Peyer's patch (tissue), 4 donors: ENCODE measurements at places on chromosomes 5 and 9.
A peak's percentile ranks its signal among the peaks of the same experiment; 100 is the strongest.

DNA sequence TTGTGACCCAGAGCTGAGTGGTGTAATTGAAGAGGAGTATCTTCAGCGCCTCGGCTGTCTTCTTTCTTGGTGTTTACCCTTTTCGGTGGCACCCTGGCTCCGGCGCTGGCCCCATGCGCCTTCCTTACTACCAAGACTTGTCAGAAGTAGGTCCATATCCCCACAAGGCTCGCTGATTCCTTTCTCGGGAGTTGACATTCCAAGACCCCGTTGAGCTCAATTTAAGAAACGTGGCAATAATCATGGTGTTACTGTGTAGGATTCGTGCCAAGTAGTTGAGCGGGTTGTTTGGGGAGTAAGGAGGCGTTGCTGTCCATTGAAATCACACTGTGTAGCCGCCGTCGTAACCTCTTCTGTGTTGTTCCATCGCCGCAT is 795 bp downstream of the NDUFAF2 start:
- DNase-seq = peak; percentile 46

DNA sequence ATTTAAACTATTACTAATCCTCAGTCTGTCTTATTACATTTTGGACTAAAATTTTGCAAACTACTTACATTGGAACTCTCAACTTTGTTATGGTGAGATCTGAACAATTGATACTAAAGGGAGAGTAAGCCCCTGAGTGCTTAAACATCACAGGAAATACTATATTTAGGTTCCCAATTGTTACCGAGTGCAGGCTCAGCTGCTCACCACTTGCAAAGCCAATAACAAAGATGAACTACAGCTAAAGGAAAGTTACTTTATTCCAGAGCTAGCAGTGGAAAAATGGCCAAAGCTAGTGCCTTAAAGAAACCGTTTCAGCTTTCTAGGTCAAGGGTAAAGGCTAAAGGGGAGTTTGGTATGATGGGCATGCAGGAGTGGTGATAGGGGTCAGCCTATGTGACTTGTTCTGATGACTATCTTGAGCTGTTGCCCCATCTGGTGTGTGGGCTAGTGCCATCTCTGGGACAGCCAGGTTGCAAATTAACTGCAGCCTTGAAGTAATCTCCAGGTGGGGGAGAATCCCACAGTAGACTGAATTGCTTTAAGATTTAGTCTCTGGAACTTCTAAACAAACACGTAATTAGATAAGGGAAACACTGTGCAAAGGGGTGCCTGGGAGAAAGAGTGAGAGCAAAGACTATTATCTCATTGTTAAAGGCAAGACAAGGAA is 7.8 kb upstream of the NDUFB6 start:
- DNase-seq = no peak

GRCh38 chr5:32928761-32929160 is 217.6 kb downstream of the NPR3 start:
- DNase-seq = no peak

DNA sequence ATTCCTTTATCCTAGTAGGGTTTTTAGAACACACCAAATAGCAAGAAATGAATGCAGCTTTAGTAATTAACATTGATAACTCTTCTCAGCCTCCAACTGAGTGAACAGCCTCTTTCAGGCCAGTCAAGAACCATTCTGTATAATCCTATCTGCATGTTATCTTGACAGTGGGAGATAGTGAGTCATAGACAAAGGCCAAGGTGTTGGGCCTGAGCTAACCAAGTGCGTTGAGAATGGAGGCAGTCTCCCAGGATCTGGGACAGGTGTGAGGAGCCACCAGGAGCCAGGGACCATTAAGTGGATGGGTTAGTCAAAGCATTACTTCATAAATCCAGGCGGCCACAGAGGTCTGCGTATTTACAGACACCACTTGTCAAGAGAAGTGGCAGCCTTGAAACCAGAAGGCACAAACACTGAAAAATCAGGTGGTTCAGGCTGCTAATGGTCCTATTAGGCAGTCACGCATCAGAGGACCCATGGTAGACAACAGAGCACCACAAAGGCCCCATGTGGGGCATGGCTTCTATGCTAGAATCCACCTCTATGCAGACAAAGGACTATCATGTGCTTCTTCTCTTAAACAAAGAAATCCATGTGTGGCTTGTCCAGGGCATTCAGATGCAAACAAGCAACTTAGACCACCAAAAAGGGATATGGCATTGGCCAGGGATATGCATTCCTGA is 409.7 kb upstream of the PIK3R1 start:
- no peak for DNase-seq

DNA sequence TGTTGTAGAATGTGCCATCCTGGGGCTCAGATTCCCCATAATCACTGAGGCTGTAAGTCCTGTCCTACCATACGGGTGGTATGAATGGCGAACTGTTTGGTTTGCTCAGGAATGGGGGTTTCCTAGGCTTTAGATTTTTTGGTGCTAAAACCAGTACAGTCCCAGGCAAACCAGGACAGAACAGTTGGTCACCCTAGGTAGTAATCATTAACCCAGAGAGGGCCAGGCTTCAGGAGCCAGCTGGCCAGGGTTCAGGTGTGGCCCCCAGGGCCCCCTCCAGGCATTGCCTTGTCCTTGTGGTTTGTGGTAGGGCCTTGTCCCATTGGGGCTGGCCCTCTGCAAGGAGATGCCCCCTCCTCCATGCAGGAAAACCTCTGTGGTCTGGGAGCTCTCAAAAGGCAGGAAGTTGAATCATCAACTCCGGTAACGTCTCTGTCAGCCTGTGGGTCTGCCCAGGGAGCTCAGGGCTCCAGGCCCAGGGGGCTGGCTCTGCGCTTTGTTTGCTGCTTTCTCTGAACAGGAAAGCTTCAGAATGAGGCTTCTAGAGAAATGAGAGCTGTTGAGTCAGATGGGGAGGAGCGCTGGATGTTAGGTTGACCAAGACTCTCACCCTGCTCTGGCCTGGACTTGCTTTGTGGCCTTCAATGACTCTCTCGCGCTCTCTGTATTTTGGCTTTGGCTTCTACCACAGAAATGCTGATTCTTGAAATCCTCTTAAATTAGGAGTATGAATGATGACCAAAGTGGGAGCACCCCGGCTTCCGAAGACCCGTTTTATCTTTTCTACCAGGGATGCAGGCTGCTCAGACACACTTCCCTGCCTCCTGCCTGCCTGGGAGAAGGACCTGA is 22.2 kb upstream of the JADE2 start:
- peak; percentile 58 for DNase-seq

DNA sequence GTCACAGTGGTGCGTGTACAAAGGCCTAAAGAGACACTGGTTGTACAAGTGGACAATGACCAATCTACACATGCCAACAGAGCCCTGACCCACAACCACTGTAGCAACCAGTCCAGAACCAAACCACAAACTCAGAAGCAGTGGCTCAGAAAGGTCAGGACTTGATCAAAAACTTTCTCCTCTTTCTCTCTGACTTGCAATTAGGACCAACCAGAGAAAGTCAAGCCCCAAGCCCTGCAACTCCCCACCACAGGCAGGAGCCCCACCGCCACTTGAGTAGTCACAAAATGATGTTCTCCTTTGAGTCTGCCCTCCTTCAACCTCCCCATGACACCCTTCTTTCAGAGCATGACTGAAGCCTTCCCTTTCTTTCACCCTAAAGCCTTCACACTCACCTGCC is 291.8 kb downstream of the CDH10 start:
- no peak for DNase-seq

DNA sequence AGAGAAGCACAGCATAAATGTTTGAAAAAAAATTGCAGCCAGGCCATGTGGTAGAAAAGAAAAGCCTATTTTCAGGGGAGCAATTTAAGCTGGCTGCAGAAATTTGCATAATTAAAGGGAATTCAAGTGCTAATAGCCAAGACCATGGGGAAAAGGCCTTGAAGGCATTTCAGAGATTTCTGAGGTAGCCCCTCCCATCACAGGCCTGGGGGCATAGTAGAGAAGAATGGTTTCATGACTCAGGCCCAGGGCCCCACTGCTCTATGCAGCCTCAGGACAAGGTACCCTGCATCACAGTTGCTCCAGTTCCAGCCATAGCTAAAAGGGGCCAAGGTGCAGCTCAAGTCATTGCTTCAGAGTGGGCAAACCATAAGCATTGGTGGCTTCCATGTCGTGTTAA is 1416.0 kb downstream of the EFNA5 start:
- no peak for DNase-seq

- DNase-seq = no peak
These were observed 80.3 kb downstream of the EPB41L4A start for GRCh38 chr5:112338681-112339337.

- no peak for DNase-seq
These were observed 13.1 kb downstream of the ADAMTS6 start for GRCh38 chr5:65468633-65469032.

GRCh38 chr5:99060306-99061261 is 131.8 kb upstream of the CHD1 start:
- peak; percentile 95 for DNase-seq

DNA sequence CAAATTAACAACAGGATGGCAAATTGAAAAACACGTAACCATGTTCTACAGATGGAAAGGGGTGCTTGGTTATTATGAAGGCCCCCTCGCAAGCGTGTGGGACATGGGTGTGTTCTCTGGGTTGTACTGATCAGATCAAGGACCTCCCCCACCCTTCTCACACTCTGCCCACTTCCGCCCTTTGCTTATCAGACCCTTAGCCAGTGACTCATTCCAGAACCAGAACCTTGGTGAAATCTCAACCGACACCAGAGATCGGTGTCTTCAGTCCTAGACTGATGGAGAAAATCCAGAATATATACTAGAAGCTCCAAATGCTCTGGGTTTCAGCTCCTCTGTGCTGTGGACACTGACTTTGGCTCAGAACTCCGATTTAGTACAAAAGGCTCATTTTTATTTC is 64.9 kb downstream of the PTTG1 start:
- peak; percentile 50 for DNase-seq

GRCh38 chr5:32126691-32127090 is 47.4 kb downstream of the GOLPH3 start:
- DNase-seq = no peak

DNA sequence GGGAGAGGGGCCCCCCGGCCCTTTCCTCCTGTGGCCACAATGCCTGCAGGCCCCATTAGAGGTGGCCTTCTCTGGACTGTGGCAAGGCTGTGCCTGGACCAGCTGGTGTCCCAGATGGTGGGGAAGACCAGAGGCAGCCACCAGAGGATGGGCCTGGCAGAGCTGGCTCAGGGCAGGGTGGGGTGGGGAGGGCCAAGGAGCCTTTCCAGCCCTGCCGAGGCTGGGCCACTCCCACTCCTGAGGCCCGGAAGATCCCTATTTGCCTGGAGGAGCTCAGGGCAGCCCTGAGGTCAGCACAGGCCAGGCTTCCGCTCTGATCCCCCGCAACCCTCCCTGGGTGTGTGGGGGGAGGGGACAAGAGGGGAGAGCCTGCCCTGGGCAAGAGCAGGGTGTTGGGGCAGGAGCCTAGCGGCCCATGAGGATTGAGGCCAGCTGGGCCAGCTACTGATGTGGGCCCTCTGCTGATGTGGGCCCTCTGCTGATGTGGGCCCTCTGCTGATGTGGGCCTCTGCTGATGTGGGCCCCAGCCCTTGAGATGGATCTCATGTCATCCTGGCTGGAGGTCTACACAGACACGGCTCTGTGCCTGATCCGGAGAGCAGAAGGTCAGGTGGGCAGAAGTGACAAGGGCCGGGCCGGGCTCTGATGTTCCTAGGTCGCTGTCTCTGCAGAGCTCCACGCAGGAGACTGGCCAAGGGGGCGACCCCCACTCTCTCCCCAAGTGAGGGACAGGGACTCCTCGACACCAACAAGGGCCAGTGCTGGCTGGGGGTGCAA is 6.0 kb downstream of the MRPS2 start:
- DNase-seq = no peak

DNA sequence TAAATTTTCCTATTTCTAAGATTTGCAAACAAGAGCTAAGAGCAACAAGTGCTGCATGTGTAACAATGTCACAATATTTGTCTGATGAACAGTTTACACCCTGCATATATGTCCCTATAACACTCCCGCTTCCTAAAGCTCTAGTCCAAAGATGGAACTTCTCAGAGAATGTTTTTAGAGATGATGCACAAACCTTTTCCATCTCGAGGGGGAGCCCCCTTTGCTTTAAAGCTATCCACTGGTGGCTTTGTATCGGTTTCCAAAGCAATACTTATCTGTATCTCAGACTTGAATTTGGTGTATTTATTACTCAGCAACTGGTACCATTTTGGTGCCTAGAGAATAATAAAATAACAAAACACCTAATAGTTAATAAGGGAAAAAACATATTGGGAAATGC is 11.0 kb downstream of the CEP120 start:
- DNase-seq = no peak

DNA sequence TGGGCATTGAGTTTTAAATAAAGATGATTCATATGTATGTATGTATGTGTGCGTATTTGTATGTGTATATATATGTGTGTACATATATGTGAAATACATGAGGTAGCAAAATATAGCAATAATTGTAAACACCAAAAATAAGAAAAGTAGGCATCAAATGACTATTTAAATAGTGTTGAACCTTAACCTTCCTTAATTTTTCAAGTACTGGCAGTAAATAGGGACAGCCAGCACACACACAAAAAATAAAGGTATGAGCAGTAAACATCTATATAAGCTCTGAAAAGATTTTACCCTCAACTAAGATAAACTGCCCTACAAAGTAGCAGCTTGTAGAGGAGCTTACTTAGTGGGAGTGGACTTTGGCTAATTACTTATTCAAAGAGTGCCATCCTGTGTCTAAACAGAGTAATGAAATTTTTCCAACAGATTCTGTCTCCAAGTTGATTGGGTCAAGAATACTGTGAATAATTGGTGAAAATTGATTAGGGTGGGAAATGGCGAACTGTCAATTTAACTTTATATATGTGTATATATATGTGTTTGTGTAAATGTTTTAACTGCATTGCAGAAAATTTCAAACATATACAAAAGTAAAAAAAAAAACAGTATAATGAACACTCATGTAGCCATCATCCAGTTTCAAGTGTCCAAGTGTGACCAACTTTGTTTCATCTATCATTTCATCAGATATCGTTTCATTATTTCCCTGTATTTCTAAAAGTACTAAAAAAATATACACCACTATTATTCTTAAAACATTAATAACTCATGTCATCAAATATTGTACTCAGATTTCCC is 2.0 kb upstream of the ADAMTS6 start:
- no peak for DNase-seq

- no peak for DNase-seq
These were observed 129.3 kb downstream of the EFNA5 start for GRCh38 chr5:107541400-107541799.

DNA sequence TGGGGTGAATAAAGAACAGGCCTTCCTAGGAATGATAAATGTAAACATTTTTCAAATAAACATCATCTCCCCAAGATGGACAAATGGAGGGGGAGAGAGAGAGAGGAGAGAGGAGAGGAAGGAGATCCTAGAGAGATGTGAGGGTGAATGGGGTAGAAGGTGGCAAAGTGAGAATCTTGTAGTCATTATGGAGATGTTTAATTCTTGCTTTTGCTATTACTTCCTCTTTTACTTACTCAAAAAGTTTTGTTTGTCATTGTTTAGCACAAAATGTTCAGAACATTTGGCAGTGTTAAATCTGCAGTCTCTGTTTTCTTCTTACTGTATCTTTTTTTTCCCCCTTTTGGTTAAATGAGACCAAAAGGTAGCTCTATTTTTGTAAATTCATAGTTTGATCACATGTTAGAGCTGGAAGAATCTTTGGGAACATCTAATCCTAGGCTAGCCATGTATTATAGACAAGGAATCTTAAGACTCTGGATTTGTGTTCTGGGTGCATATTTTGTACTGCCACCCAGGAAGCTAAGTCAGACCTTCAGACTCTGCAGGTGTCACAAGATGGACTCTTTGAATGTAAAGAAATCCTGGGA is 266.1 kb downstream of the NTRK2 start:
- DNase-seq = no peak
